ENCODE measurements at places on chromosomes 2 and 18.
A peak's percentile ranks its signal among the peaks of the same experiment; 100 is the strongest.

GRCh38 chr2:158459161-158460003 is 2.6 kb downstream of the PKP4 start:
- DNase-seq = no peak

- no peak for DNase-seq
Observed at GRCh38 chr2:60096556-60096955, 456.9 kb downstream of the BCL11A start.

GRCh38 chr2:234451852-234452625 is 44.8 kb downstream of the ARL4C start:
- DNase-seq = no peak

DNA sequence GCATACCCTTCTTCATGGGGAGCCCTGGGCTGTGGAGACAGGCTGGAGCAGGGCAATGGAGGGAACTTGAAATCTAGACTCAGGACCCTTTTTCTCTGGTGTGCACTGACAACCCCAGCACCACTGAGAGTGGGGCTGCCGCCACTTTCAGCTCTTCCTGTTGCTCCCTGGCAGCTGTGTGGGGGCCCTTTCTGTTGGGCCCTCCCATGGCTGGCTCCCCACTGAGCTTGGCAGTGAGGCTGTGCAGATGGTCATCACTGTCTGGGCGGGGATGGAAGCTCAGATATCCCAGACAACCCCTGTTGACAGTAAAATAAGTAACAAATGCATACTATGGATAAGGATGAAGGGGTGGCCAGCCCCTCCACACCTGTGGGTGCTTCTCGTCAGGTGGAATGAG is 6.7 kb downstream of the MYO7B start:
- no peak for DNase-seq

- no peak for DNase-seq
Observed at GRCh38 chr2:84427235-84428138, 31.6 kb downstream of the SUCLG1 start.

DNA sequence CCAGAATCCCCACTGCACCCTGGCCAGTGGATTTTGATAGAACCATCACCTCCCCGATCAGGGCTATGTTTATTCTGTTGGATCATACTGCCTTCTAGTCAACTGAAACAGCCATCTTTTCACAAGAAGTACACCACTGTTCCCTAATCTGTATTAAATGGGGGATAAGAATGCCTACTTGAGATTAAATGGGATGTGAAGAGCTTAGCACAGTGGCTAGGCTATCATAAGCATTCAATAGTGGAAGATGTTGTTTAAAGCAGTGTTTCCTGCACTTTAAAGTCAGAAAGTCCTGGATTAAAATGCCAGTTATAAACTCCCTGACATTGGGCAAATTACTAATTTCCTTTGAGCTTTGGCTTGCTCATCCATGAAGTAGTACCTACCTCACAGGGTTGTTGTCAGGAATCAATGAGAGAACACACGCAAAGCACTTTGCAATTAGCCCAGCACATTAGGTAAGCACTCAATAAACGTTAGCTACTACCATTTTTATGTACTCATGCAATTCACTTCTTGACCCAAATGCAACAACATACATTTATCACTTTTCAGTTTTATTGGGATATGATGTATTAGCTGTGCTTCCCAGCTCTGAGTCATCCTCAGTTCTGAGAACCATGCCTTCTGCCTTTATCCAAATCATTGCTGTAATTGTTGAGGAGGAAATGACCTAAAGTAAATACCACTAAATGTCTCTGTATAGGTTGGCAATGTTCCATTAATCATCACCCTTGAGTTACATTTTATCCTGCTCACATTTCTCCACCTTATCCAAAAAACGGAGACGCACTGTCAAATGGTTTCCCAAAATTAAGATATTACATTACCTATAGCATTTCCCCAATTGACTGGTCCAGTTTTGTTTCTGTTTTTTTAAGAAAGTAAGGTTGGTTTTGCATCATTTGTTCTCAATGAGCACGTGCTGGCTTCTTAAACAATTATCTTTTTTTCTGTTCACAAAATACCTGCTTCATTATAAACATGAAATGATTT is 2.1 kb downstream of the TMEM247 start:
- DNase-seq = no peak

DNA sequence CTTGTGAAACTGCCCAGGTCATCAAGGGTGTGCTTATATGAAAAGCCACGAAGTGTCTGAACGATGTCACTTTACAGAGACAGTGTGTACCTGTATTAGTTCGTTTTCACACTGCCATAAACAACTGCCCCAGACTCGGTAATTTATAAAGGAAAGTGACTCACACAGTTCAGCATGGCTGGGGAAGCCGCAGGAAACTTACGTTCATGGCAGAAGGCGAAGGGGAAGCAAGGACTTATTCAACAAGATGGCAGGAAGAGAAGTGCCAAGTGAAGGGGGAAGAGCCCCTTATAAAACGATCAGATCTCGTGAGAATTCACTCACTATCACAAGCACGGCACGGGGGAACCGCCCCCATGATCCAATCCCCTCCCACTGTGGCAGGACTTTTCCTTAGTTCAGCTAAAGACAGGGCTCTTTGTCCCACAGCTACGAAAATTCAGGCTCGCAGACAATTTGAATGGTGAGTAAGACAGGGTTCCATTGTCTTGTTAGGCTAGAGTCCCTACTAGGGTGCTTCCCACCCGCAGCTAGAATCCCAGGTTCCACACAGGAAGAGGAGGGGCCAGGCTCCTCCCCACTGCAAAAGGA is 20.1 kb downstream of the TMEM177 start:
- no peak for DNase-seq

DNA sequence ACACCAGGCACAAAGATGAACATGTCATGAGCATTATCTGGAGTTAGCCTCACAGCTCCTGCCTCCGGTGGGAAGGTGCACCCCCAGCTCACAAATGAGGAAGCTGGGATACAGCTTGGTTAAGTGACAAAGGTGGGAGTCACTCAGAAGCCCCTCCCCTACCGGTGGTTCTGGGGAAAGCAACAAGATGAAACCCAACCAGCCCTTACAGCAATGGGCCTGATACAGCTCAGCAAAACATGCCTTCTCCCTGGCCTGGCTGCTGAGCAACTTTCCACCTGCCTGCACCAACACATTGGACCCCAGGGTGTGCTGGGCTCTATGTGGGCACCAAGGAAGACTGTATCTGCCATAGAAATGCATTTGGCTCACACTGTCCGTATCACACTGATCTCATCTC is 113.2 kb downstream of the GYPC start:
- DNase-seq = no peak

DNA sequence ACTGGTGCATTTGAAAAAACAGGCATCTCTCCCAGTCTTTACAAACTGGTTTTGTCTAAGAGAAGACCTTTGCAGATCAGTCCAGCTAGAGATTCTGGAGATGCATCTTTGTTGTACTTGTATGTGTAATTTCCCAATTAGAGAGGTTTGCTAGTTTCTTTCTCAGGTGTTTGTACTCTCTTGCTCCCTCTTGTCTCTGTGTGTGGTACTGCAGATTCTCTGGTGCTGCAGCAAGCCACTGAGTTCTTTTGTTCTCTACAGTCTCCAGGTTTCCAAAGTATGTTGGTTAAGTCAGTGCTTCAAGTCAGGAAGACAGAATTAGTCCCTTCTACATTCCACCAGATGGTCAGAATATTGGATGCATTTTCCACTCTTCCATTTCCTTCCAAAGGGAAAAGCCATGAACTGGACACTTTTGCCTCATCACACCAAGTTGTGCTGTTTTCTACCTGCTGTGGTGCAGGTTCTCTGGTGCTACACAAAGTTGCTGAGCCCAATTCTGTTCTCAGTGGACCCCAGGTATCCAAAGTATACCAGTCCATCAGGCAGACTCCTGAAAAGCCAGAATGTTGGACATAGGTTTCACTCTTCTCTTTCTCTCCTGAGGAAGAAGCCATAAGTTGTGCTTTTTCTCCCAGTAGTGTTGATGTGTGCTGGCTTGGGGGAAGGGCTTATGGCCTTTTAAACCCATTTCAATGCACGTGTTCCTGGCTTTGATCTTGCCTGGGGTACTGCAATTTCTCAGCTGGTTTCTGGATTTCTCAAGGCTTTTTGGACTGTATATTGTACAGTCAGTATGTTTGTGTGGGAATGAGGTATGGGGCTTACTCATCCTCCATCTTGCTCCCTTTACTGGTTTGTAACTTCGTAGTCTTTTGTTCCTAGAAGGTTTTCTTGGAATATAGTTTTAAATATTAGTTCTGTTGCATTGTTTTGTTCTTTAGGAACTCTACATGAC is 29.8 kb downstream of the EPC2 start:
- DNase-seq = peak; percentile 6

- DNase-seq = no peak
Observed at GRCh38 chr2:239700686-239701345, 300.0 kb upstream of the HDAC4 start.

- DNase-seq = no peak
Observed at GRCh38 chr2:22957446-22957845, 427.5 kb upstream of the KLHL29 start.

DNA sequence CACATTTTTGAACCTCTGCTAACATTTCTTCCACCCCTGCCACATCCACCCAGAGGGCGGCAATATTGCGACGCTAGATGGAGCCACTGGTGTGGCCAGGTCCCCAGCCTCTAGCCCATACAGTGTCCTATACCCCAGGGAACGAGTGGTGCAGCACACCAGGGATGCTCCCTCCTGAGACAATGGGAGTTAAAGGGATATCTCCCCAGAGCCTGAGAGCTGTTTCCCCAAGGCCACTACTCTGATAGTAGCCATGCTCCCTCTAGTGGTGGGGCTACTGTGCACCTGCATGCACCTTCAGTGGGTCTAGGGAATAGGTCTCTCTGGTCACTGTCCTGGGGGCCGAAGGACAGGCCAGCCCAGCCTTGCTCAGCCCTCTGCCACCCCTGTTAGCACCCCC is 336.4 kb upstream of the FSHR start:
- no peak for DNase-seq

DNA sequence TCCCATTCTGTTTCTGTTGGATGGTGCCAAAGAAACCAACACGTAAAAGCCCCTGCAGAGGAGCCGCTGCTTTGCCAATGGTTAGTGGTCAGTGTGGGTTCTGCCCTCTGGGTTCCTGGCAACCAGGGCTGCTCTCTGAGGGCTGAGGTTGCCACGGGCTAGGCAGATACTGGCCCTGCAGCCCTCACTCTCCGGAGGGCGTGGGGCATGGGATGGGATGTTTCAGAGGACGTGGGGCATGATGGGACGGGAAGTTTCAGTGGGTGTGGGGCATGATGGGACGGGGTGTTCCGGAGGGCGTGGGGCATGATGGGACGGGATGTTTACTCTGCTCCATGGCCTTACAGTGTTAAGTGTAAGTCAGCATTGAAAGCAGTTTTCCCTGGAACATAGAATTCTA is 34.2 kb downstream of the ADI1 start:
- no peak for DNase-seq

- no peak for DNase-seq
Observed at GRCh38 chr2:53450923-53451322, 316.7 kb upstream of the CHAC2 start.

GRCh38 chr2:177328056-177328455 is 63.5 kb upstream of the NFE2L2 start:
- no peak for DNase-seq

- no peak for DNase-seq
Observed at GRCh38 chr2:106157416-106157815, 36.7 kb downstream of the UXS1 start.

DNA sequence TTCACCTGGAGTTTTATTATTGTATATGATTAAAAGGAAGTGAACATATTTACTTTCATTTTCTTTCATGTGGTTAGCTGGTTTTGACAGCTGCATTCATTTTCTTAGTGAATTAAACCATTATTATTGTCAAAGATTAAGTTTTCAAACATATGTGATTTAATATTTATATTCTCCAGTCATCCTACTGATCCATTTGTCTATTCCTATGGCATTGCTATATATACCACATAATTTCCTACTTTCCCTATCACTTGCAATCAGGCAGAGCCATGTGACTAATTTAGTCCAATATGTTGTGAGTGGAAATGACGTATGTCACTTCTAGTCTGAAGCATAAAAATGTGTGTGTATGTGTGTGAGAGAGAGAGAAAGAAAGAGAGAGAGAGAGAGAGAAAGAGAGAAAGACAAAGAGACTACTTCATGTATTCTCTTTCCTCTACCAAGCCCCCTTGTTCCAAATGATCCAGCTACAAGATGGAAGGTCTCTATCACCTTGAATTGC is 12.0 kb upstream of the TACR1 start:
- DNase-seq = no peak

DNA sequence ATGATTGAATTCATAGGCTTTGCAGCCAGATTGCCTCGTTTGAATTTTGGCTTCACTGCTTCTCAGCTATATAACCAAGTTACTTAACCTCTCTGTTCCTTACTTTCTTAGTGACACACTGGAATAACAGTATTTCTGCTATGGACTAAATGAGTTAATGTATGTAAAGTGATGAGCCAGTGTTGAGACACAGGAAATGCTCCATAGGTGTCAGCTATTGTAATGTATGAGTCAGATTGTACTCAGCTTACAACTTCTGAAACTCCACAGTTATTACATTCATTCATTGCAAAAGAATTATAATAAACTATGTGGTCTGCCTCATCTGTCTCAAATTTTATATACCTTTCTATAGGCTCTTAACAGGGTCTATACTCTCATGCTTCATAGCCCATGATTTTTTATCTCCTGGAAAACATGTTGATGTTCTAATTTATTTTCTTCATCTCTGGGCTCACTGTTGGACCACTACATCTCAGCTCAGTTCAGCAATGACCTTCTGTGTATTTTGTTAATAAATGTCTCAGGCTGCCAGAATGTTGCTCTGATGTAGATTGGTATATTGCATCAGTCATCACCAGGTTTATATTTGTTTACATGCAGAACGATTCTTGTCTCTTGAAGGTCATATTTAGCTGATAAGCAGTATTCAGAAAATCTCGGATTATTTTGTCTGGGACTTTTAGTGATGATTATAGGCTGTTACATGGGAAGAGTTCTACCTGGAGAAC is 76.2 kb downstream of the MAP3K20 start:
- DNase-seq = no peak

DNA sequence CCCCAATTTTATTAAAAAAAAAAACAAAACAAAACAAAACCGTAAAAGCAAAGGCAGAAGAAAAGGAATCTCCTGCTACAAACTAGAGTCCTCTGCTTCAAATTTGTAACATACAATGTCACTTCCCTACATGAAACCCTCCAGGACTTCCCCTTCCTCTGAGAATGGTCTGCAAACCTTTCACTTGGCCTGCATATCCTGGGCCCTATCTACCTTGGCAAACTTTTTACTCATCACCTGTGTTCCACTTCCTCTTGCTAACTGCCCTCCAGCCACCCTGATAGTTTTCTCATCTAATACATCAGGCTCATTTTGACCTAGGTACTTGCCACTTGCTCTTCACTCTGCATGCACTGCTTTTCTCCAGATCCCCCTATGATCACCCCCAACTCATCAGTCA is 255.5 kb downstream of the ETAA1 start:
- DNase-seq = no peak

GRCh38 chr18:32469691-32470459 is 807 bp downstream of the GAREM1 start:
- peak; percentile 5 for DNase-seq

- no peak for DNase-seq
Observed at GRCh38 chr18:75160364-75160763, 48.6 kb downstream of the PTGR3 start.

DNA sequence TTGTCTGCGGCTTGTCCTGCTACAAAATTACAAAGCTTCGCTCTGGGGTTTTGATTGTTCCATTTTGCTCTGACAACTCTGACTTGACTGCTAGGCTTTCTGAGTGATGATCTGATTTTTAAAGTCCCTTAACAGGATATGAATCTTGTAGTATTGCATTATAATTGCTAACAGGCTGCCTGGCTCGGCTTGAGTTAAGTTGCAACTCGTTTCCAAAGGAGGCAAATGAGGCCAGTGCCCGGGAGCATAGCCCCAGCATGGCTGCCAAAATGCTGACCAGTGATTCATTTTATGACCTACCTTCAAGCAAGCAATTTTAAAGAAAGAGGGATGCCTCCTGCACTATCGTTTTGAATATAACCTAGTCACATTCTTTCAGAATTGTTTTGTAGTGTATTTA is 135.4 kb downstream of the COL6A3 start:
- no peak for DNase-seq

All from stimulated activated CD4-positive, alpha-beta T cell treated with anti-CD3 and anti-CD28 coated beads, Interleukin-4, amount 100 ng/mL, for 1 hour (primary cell).